ENCODE measurements at places on chromosomes 2 and 18. TPM values are rescaled to one million over a fixed set of nuclear protein-coding genes. Genes with fewer than 3 reads are reported as not detected.

RAB12 gene
- total RNA-seq, result 39.6 TPM

LTBP1 gene
- 45.0 TPM for total RNA-seq

AGXT gene
- not detected for total RNA-seq

ACTG2 gene
- 27.0 TPM for total RNA-seq

DNA sequence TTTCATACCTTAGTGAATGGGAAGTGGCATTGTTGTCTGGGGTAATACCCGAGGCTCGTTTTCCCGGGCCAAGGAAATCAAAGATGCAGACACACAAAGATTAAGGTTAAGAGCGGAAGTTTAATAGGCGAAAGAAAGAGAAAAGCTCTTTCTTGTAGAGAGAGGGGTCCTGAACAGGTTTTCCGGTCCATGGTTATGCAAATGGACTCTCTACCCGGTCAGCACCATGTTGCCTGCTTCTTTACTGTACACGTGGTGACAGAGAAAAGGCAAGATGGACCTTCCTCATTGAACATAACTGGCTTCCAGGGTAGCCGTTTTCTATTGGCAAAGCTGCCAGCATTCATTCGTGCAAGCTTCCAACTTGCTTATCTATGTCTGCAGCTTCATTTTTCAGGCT is 2063.5 kb downstream of the SUCLG1 start:
- no peak for DNase-seq

- DNase-seq, result no peak
Observed at GRCh38 chr2:28658369-28658768, 93.3 kb upstream of the PPP1CB start.

GRCh38 chr2:78707776-78708386 is 317.6 kb upstream of the REG3G start:
- DNase-seq, result no peak

GRCh38 chr2:156436497-156437085 is 412 bp downstream of the GPD2 start:
- no peak for DNase-seq

GRCh38 chr2:56534321-56534720 is 350.5 kb downstream of the CCDC85A start:
- DNase-seq, result no peak

DNA sequence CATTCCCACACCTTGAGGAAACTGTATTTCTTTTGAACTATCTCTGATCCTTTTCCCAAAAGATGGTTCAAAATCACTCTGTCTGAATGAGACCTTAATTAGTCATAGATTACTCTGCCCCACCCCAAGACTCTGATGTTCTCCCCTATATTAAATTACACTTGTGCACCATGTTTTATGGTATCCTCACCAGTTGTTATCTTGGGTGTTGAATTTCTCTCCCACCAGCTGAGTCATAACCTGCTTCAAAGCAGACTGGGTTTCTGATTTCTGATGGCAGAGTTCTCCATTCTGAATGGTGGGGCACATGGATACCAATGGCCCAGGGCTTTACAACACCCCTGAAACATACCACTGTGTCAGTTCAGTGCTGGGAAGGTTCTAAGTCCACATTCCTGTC is 15.0 kb downstream of the CDH20 start:
- DNase-seq, result no peak

- DNase-seq, result no peak
Observed at GRCh38 chr2:135052997-135053474, 944 bp downstream of the RAB3GAP1 start.

Measured in upper lobe of left lung (tissue), 6 donors.